ENCODE measurements at places on chromosomes 12 and 14.

GRCh38 chr14:52735921-52736489 lies 6.0 kb downstream of the STYX start:
- DNase-seq, result no peak

DNA sequence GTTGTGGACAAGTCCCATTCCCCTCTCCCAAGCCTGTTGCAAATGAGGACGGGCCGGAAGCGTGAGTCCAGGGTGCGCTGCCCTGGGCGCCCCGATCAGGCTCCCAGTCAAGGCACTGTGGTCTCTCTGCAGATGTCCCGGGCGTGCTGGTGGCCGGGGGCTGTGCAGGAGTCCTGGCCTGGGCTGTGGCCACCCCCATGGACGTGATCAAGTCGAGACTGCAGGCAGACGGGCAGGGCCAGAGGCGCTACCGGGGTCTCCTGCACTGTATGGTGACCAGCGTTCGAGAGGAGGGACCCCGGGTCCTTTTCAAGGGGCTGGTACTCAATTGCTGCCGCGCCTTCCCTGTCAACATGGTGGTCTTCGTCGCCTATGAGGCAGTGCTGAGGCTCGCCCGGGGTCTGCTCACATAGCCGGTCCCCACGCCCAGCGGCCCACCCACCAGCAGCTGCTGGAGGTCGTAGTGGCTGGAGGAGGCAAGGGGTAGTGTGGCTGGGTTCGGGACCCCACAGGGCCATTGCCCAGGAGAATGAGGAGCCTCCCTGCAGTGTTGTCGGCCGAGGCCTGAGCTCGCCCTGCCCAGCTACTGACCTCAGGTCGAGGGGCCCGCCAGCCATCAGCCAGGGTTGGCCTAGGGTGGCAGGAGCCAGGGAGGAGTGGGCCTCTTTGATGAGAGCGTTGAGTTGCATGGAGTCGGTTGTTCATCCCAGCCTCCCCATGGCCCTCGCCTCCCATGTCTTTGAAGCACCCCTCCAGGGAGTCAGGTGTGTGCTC lies 6.3 kb downstream of the SLC25A47 start:
- DNase-seq, result no peak

- DNase-seq, result no peak
Measured at GRCh38 chr12:69238589-69239351, 599 bp upstream of the CPSF6 start.

- no peak for DNase-seq
Measured at GRCh38 chr14:20723488-20723887, 22.2 kb upstream of the EDDM3A start.

DNA sequence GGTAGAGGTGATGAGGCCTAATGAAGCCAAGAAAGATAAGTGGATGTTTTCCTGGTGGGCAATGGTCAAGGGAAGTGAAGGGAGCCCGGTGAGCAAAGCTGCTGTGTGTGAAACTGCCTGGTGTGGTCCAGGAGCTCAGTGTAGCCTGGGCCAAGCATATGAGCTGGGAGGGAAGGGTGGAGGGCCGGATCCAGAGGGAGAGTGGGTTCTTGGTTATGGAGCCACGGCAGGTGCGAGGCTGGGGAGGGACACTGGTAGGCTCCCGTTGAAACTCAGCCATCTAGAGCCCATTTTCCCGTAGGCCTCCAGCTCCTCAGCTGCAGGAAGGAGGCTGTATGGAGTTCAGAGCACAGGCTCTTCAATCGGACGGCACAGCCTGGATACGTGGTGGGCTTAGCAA lies 10.2 kb upstream of the CLMN start:
- no peak for DNase-seq

DNA sequence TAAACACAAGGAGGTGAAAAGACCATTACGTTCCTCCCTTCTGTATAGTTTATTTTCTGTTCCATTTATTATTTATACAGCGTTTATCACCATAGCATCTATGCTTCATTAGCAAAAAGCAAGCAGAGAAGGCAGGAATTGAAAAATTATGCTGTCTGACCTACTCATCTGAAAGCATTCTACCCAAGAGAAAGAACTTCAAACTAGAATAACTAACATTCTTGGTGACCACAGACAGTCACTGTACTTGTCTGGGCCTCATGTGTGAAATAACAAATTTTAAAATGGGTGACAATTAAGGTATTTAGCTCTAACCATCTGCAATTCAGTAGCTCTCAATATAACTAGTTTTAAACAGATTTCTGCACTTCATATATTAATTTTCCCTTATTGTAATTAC lies 29.3 kb upstream of the PDE3A start:
- no peak for DNase-seq

- no peak for DNase-seq
Measured at GRCh38 chr12:61891632-61892031, 368.6 kb upstream of the USP15 start.

DNA sequence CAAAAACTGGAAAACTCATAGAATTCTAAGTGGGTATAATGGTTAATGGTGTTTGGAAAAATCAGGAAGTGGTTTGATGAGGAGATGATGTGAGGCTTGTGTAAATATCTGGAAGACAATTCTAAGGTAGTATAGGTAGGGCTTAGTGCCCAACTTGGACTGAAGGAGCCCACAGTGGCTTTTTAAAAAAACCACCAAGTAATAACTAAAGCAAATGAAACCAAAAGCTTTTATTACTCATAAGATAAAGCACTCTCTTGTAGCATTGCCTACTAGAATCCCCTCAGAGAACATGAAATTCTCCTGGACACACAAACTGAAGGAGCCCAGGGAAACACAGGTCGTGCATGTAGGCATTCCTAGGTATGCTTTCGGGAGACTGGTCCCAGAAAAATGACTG lies 324.5 kb downstream of the NELL2 start:
- DNase-seq, result no peak

- no peak for DNase-seq
Measured at GRCh38 chr12:28294300-28294699, 104.0 kb downstream of the CCDC91 start.

DNA sequence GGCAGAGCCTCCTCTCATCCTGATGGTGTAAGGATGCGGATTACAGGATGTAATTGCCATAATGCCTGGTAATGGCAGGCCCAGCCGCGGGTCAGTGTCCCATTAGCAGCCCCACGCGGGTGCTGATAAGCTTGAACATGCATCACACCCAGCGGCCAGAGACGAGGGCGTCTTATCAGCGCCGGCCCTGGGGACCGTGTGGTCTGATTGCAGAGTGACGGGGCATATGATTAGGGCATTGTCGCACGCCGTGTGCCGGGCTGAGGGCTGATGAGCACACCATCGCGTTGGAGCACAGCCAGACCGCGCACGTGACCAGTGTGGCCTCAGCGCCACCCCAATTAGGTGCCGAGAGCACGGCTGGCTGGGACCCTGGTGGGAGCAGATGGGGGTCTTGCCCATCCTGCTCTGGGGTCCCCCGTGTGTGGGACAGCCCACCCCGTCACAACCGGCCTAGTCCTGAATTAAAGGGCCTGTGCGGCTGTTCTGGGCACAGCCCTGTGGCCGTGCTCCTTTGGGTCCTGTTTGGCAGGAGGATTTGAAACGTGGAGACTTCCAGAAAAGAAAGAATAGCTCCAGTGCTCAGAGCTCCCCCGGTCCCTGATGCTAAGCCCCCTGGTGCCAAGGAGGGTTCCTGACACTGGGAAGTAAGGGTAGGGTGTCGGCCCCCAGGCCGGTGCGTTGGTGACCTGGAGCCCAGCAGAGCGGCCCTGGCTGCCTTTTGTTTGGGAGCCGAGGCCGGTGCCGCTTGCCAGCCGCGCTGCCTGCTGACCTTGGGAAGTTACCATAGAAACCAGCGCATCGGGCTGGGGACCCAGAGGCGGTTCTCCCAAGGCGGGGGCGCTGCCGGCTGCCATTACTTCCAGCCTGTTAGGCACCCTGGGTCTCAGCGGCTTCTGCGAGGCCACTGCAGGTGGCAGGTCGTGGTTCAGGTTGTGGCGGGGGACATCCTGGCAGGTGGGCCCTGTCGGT lies 20.7 kb downstream of the KIF26A start:
- no peak for DNase-seq

GRCh38 chr14:103230021-103230420 lies 104.0 kb upstream of the EIF5 start:
- DNase-seq, result no peak

DNA sequence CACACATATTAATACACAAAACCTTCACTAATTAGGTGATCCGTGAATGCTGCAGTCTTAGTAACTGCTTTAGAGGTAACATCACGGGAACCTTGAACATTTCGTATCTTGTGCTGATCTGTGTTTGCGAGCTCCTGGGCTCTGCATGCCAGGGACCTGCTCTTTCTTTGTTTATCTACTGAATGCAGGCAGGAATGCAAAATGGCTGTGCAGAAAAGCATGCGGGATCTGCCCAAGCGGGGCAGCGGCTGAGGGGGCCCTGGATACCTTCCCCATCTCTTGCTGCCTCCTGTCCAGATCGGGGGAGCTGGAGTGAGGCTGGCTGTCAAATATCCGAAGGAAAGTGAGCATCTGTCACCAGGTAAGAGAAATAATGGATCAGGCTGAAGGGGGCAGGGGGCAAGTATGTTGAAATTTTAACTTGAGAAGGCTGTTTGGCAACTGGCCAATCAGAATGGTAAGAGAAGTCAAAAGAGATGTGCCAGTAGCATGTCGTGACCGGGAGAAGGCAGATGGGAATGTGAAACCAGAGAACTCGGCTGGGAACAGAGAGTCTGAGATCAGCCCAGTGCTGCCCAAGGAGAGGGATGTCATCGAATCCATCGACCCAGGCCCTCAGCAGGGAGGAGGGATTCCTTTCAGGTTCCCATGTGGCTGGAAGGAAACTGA lies 191.4 kb downstream of the TTC7B start:
- no peak for DNase-seq

DNA sequence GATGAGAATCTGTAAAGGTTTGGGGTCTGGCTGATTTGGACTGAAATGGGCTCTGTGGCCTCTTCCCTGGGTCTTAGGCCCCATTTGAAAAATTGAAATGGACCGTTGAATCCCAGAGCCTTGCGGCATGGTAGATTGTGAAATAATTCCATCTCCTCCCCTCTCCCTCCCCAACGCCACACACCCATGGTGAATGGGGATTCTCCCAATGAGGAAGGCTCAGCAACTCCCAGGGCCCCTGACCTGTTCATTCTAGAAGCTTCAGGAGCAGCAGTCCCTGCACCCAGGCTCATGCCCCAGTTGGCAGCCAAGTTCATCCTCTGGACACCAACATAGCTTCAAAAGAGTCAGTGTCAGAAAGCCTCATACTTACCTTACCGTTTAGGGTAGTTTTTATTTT lies 217.4 kb downstream of the ZFP36L1 start:
- no peak for DNase-seq

GRCh38 chr12:28507033-28507432 lies 316.8 kb downstream of the CCDC91 start:
- DNase-seq, result no peak

DNA sequence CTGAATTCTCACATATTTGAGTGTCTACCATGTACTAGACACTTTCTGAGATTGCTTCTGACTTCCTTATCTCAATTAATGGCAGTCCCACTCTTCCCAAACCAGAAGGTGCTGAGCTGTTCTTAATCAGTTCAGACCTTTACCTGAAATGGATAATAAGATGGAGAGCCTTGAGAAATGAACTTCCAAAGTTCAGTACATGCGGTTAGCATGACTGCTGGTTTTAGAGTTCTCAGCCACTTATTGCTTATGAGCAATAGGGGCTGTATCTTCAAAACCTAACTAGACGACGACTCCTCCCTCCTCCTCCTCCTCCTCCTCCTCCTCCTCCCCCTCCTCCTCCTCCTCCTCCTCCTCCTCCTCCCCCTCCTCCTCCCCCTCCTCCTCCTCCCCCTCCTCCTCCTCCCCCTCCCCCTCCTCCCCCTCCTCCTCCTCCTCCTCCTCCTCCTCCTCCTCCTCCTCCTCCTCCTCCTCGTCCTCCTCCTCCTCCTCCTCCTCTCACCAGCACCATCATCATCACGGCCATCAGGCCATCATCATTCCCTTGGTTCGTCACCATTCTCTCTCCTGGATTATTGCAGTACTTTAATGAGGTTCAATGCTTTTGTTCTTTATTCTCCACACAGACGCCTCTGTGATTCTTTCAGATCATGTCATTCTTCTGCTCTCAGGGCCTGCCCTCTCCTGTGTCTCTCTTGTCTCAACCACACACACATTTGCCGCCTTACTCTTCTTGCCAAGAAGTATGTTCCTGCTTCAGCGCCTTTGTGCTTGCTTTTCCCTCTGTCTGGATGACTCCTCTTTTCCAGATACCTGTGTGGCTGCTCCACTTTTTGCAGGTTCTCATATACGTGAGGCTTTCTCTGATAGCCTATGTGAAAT lies 2.7 kb downstream of the PCNX1 start:
- no peak for DNase-seq

DNA sequence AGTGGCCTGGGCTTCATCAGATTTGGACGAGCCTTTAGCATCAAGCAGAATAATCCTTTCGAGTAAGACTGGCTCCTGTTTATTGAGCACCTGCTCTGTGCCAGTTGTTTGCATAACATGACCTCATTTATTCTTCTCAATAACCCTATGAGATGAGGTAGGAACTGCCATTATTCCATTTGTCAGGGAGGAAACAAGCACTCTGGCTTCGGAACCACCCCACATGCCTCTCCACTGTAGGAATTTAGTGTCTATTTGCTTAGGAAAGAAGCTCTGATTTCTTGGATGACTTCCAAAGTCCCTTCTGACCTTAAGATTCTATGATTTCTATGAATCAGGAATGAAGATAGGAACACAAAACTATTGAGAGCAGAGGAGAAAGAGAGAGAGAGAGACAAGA lies 11.0 kb downstream of the SAMD4A start:
- no peak for DNase-seq

DNA sequence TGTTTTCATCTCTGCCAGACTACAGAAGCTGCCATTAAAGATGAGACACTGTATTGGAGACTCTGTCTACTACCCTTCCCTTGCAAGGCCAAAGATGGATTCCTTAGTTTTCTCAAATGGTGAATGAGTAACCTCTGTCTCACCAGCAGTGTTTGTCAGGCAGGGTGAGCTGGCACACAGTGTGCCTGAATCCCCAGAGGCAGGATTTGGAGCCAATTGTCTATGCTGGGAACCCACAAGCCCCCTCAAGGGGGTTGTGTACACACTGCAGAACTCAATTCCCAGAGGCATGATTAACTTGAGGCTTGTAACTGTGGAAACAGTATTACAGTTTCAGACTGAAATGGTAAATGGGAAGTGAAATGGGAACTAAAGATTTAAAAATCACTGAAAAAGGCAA lies 136.8 kb upstream of the PTPRB start:
- DNase-seq, result no peak

DNA sequence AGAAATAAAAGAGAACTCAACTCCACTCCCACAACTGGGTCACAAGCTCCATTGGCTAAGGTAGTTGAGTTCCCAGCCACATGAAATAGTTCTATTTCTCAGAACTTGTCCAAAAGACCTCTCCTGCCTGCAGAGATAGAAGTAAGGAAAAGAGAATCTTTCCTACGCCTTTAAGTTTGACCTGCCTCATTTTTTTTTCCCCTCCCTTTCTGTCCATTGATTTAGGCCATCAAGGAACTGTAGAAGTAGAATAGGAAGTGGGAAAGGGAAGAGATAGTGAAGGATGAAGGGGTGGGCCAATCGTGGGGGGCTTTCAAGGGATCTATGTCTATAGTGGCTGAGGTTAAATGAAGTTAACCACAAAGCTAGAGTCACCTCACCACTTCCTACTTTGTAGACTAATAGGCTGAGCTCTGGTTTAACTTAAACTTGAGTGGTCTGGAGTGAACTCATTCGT lies 13.9 kb upstream of the NUDT4 start:
- DNase-seq, result no peak
